ENCODE measurements at places on chromosomes 5 and 9.

DNA sequence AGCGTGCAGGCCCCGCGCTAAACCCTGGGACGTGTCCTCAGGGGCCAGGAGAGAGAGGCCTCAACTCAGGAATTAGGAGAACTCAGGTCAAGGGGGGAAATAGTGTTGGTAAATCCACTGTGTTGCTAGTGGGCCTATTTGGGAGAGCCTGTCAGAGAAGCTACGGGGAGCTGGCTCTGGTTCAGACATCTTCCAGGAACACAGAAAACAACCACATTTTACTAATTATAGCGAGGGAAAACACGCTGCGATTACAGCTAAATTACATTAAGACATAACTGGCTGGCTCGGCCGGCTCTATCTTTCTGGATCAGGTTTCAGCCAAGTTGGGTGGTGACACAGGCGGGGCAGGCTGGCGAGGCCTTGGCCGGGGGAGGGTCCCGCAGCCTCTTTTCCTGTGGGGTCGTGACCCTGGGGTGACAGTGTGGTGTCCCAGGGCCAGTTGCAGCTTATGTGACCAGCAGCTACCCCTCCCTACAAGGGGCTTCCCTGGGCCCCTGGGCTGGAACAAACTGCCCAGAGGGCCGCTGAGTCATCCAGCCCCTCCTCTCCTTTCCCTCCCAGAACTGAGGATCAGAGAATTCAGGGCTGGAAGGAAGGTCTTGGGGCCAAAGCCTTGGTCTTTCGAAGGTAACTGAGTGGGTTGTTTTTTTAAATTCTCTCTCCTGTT, 75.1 kb downstream of the FGF18 start:
- DNase-seq: no peak

DNA sequence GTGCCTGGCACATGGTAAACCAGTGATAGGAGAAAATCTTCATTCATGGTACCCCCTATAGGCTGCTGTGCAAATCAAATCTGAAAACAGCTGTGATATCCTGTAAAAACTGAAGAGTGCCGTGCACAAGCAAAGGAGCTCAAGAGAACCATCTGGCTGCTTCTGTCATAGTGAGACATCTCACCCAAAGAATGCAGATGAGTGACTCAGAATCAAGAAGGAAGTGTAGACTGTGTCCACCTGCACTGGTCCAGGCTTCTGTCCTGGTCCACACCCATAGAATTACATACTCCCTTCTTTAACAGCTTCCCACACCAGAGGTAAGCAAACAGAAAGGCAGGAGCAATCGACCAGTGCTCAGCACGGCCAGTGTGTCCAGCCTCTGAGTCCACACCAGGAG, 195.9 kb downstream of the ASTN2 start:
- DNase-seq: no peak

DNA sequence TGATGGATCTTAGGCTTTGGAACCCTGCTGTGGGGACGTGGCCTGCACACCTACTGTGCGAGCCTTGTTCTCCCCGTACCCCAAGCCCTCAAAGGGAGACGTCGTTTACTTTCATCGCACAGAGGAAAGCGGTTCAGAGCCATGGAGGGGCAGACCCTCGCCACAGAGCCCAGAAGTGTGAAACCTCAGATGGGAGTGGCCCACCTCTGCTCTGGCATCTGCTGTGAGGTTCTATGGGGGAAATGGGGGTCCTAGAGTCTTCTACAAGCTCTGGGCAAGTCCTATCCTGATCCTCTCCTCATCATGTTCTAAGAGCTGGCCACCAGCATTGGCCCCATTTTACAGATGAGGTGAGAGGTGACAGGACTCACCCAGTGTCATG, 3.7 kb upstream of the RNF44 start:
- no peak for DNase-seq

DNA sequence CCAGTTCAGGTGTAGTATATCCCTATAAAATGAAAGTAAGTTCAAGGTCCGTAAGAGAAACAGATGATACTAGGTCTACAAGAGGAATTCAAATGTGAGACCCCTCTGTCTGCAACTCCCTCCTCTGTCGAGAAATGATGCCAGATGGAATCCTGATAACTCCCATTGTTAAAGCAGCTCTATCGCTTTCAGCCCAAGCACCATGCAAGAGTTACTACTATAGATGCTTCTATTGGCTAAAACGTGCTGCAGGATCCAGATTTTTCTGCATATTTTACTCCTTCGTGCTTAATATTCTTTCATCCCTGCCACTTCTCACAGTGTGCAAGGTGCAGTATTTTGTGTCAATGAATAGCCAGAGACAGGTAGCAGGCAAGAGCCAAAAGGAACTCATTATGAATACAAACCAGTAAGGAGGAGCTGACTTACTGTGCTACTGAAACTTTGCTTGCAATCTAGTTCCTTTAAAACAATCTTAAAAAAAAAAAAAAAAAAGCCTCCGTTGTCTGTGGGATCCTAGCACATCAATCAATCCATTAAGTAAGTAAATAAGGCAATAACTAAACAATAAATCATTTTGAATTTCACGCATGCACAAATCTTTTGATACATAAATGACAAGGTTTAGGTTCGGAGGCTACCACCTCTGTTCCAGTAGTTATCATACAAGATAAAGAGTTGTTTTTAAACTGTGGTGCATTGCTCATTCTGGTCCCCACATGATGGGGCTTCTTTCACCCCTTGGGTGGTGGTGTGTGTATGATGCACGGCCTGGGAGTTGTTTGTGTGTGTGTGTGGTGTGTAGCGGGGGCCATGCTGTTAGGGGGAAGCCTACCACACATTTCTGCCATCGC, 151.1 kb upstream of the MPDZ start:
- no peak for DNase-seq

- DNase-seq: no peak
Measured at GRCh38 chr5:138717399-138717798, 35.8 kb upstream of the CTNNA1 start.

DNA sequence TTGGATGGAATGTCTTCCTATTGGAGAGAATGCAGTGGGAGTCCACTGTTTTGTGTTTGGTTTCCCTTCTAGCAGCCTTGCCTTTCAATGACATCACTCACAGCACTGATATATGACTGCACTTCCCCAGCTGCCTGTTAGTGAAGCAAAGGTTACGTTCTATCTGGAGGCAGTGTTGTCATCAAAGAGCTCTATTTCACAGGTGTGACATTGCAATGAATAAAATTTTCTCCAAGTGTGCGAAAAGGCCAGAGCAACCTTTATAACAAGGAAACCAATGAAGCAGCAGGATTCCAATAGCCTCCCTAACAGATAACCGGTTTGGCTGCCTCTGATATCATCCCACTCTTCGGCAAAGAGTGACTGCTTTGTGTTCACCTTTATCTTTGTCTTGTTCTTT, 523.5 kb upstream of the ZNF608 start:
- DNase-seq: no peak

DNA sequence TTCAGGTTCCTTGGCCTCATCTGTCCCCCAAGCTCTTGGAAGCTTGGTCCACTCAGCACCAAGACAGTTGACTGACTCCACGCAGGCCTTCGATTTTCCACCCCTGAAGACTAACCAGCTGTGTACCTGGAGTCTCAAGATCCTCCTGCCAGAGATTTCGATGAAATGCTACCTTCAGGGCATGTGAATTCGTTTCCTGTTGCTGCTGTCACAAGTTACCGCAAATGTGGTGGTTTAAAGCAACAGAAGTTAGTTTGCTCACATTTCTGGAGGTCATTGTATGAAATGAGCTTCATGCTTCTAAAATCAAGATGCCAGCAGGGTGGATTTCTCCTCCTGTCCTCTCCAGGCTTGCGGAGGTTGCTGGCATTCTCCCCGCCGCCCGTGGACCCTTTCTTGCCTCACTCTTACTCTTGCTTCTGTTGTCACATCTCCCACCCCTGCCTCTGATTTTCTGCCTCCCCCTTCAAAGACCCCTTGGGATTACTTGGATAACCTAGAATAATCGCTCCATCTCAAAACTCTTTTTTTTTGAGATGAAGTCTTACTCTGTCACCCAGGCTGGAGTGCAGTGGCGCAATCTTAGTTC, 27.6 kb upstream of the RETREG1 start:
- no peak for DNase-seq

DNA sequence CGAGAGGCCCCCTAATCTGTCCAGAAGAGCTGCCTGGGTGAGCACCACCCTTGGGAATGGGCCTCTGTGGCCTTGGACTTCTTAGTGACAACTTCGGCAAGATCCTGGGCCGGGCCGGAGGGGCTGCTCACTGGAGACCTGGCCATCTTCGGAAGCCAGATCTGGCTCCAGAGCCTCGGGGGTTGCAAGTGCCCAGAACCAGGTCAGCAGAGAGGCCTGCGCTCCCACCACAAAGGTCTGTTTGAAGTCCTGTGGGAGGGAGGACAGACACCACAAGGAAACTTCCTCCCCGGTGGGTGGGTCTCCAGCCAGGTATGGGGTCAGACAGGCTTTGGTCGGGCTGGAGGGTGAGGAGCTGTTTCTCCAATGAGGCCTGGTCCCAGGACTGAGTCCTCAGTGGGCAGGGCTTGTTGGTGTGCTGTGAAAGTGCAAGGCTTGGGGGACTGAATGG, 86.1 kb downstream of the DAB2IP start:
- no peak for DNase-seq

DNA sequence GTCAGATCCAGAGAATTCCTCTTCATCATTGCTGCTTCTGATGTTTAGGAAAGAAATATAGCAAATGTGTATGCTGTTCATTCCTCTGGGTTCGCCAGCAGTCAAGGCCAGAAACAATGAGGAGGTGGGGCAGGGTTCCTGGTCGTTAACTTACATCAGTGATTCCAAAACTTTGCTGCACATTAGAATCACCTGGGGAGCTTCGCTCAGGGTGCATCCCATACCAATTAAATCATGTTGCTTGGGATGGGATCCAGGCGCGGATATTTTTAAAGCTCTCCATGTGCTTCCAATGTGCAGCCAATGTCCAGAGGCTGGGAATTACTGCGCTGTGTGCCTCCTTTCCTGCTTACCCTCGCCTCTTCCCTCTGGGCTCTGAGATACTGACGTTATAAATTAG, 227.9 kb upstream of the KLF9 start:
- no peak for DNase-seq

GRCh38 chr5:33892620-33893137, 889 bp upstream of the ADAMTS12 start:
- no peak for DNase-seq

DNA sequence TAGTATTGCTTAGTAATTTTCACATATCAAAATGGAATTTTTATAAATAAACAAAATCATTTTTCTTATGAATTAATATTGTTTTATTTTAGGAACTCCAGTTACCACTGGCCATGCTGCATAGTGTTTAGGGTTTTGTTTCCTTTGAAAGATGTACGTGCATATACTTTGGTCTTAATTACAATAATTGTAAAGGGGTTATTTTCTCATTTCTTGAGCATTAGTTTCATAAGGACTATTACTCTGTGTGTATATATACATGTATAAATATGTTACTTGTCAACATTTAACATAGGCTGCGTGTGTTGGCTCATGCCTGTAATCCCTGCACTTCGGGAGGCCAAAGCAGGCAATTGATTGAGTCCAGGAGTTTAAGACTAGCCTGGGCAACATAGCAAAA, 21.6 kb downstream of the ACO1 start:
- DNase-seq: no peak

DNA sequence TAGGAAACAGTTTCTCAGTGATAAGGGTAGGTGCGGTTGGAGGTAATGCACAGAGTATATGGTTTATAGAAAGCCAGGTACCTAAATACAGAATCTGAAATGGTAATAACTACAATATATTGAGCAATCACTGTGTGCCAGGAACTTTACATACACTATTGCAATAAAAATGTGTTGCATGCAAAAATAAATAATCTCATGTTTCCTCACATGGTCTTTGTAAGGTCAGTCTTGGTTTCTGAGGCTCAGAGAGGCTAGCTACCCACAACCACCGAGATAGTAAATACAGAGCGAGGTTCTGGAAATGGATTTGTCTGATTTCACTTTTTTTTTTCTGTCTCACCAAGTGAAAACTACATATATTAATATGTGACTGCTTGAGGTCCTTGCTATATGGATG, 128.9 kb downstream of the CAMK4 start:
- no peak for DNase-seq

DNA sequence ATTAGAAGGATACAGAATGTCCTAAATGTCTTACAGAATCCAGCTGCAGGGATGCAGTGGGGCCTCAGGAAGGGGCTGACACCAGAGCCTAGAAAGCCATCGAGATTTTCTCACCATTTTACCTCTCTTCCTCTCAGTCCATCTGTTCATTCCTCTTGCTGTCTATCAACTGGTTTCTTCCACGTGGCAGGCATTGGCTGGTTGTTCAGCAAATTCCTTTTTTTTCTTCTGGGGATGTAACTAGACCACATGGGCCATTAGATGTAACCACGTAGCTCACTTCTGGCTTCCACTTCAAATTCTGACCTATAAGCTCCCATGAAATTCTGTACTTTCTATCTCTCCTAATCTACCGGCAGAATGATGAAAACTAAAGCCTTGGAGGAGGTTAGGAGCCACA, 93.6 kb upstream of the MTAP start:
- DNase-seq: no peak

- no peak for DNase-seq
Measured at GRCh38 chr5:64814073-64814472, 45.3 kb downstream of the CWC27 start.

GRCh38 chr5:89281766-89282553, 399.0 kb upstream of the MEF2C start:
- no peak for DNase-seq
